ENCODE measurements at places on chromosomes 3 and 15.

- DNase-seq: no peak
These were observed 19.0 kb downstream of the FAH start for GRCh38 chr15:80171787-80172186.

- no peak for DNase-seq
These were observed 35.7 kb upstream of the NR2C2 start for GRCh38 chr3:14911651-14912050.

DNA sequence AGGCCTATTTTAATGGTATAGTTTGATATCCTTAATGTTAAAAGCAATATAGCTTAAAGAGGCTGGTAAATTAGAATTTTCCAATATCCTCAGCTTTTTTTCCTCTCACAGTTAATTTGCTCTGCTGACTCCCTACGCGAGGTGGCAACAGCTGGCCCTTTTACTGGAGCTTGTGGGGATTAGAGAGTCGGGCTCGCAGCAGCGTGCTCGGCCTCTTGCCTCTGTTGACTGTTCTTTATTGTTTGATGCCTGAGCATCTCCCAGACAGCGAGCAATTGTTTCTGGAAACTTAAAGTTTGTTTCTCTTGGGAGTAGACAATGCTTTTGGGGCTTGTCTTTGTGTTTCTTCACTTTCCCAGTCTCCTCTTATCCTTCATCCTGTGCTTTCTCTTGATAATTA lies 80.8 kb downstream of the OPA1 start:
- no peak for DNase-seq

GRCh38 chr15:55661428-55661827 lies 73.3 kb upstream of the PYGO1 start:
- DNase-seq: no peak

- no peak for DNase-seq
These were observed 966.7 kb upstream of the ROBO1 start for GRCh38 chr3:80734483-80734882.

GRCh38 chr3:56904552-56905215 lies 102.9 kb upstream of the ARHGEF3 start:
- DNase-seq: no peak

DNA sequence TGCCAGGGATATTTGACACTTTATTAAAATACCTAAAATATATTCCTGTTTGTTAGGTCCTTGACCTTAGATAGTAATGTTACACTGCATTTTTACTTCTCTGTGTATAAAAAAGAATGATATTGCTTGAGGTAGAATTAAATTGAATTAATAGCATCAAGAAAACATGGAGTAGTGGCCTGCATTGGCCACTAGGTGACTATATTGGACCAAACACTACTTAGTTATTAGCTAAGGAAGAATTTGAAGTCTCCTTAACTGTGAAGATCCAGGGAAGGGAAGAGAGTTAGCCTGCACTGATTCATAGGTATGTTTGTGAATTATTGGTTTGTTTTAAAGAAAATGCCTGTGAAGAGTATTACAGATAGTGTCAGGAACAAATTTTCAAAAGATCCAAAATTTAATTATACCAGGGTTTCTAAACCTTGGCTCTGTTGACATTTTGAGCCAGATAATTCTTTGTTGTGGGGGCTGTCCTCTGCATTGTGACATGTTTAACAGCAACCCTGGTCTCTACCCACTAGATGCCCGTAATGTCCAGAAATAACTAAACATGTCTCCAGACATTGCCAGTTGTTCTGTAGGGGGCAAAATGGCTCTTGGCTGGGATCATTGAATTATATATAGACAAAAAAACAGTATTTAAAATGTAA lies 103.6 kb upstream of the THSD4 start:
- DNase-seq: no peak

DNA sequence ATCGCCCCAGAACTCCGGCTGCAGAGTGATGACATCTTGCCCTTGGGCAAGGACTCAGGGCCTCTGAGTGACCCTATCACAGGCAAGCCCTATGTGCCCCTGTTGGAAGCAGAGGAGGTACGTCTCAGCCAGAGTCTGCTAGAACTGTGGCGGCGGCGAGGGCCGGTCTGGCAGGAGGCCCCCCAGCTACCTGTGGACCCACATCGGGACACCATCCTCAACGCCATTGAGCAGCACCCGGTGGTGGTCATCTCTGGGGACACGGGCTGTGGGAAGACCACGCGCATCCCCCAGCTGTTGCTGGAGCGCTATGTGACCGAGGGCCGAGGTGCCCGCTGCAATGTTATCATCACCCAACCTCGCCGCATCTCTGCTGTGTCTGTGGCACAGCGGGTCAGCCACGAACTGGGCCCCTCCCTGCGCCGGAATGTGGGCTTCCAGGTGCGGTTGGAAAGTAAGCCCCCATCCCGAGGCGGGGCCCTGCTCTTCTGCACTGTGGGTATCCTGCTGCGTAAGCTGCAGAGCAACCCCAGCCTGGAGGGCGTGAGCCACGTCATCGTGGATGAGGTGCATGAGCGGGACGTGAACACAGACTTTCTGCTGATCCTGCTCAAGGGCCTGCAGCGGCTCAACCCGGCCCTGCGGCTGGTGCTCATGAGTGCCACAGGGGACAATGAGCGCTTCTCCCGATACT lies 43.4 kb downstream of the DHX30 start:
- DNase-seq: no peak

DNA sequence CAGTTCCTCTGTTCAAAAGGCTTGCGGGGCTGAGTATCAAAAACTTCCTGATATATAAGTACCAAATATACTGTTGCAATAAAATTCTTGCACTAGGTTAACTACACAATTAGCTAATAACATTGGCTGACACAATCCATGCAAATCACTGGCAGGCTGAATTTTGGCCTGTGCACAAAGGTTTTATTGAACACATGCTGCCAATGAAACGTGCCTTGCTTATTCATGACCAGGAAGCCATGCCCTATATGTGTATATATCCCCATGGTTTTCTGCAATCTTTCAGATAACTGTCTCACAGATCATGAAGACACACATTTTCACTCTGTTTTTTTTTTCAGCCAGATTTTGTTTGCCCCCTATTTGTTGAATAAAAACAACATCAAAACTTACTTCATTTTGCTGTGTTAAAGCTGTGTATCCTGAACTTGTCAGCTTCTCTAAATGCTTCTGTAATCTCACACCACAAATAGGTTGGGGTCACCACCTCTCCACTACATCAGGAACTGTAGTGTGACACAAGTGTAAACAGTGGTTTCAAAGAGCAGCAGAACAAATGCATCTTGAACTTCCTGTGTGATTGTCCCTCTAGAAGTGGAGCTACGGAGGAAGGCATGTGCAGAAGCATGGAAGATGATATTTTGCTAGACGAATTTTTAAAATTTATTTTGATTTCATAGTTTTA lies 920.7 kb upstream of the NR2F2 start:
- peak; percentile 8 for DNase-seq

DNA sequence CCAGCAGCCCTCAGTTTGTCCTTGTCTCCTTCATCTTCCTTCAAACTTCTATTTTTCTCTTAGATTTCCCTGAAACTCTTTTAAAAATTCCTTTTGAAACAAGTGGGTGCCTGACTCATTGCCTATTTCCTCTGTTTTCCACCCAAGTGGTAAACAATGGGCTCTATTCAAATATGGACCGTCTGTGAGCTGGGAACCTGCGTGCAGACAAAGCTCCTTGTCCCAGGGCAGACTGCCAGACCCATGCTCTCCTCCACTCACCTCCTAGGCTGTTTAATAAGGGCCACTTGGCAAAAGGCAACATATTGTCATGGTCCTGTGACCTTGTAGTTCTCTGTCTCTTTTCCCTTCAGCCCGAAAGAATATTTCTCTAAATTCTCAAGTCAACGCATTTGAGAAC lies 332.7 kb upstream of the THBS1 start:
- no peak for DNase-seq

DNA sequence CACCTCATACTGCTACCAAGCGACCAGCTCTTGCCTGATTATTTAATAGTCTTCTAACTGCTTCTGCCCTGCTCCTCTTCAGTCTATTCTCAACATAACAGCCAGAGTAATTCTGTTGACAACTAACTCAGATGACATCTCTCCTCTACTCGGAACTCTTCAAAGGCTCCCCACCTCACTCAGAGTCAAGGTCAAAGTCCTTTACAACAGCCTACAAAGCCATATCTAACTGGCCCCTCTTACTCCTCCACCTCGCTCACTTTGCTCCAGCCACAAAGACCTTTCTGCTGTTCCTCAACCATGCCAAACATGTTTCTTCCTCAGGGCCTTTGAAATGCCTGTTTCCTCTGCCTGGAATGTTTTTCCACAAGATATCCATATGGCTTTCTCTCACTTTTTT lies 43.6 kb downstream of the PIK3R4 start:
- DNase-seq: no peak

DNA sequence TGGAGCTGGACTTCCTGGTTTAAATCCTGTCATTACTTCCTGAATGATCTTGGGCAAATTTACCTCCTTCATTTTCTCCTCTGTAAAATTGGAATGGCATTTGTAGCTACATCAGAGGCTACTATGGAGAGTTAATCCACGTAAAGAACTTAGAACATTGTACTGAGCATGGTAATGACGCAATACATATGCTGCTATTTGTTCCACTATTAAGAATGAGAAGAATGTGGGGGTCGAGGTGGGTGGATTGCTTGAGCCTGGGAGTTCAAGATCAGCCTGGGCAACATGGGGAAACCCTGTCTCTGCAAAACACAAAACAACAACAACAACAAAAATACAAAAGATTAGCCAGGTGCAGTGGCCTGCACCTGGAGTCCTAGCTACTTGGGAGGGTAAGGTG lies 250.6 kb downstream of the RYR3 start:
- no peak for DNase-seq

DNA sequence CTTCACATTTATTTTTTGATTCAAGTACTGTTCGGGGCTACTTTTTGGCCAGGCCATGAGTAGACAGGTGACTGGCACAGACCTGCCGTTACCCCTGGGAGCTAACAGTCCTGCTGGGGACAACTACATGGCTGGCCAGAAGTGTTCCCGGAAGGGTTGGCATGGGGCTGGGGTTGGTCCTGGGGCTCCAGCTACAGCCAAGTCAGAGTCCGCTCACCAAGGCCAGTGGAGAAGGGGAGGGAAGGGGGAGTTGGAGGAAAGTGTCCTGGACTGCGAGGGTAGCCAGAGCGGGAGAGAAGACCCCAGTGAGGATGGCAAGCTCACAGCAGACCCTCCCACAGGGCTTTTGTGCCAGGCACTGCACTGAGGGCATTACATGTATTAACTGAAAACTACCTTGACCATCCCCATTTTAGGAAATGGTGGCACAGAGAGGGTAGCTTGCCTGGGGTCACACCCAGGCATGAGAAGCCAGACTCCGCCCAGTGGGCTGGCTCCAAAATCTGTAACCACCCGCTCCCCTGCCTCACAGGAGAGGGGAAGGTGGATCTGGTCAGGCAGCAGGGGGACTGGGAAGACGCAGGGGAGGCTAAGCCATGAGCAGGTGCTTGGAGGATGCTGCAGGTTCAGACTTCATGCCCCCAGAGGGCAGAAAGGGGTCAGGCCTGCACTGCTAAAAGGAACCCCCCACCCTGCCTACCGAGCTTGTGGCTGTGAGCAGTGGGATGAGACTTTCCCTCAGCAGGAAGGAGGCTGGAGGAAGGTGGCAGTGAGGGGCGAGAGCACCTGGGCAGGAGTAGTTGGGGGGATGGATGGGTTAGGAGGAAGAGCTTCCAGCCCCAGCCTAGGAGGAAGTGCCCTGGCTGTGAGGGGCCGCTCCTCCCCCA lies 38.3 kb upstream of the ESYT3 start:
- no peak for DNase-seq

DNA sequence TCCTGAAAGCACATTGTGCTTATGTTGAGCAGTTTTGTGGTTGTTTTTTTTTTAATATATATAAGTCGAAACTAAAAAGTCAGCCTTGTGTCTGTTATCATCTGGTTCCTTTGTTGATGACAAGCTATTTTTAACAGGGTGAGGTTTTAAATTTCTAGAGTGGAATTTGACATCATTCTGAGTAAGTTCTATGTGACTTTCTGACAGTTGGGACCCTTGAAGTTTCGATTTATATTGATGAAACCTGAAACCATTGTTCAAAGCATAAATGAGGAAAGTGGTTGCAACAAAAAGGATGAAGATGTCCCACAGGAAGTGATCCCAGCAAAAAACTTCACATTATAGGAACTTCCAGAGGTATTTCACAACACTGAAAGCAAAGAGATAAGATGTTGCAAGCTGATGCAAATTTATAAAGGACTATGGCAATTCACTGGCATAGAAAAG lies 94.0 kb downstream of the CYP19A1 start:
- DNase-seq: no peak

- no peak for DNase-seq
These were observed 2.0 kb downstream of the AP2M1 start for GRCh38 chr3:184176377-184177330.
